ENCODE measurements at places on chromosomes 5 and 9.

GRCh38 chr5:66307647-66308241 lies 163.6 kb downstream of the SREK1 start:
- DNase-seq = no peak

DNA sequence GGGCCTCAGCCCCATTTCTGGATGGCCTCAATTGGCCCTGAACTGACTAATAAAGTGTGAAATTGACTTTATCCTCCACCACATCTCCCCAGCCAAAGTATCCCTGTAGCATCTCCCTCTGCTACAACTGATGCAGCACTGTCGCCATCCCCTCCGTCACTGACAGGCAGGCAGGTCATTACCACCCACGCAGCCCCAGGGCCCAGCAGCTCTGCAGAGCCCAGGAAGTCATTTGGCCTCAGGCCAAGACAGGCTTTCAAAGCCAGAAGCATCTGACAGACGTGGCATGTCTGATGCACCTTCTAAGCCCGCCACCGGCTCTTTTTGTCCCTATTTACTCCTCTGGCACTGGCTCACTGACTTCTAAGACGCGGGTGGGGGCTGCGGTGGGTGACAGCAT lies 65.3 kb downstream of the ARHGEF37 start:
- DNase-seq = no peak

DNA sequence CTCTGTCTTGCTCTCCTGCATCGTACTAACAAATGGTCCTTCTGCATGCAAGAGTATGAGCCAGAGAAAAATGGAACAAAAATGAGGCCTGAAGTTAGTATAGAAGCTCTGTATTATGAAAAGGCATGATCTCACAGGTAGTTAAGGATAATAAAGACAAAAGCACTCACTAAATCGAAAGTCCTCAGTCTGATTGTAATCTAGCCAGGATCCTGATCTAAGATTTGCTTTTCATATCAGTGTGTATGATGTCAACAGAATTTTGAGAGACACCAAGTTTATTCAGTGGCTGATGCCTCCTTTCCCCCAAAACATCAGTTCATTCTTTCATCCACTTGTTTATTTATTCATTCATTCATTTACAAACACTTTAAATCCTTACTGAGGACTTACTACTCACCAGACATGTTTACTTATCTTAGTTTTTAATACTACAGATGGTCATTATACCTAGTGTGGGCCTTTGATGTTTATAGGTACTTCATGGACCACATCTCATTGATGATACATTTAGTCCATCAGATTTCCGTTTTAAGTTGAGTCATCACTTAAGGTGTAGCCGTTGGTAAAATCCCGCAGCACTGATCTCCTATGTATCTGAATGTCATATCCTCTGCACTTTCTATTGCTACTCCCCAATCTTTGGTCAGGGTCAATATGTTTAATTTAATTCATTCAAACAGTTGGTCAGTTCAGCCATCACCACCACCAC lies 105.2 kb upstream of the DHFR start:
- DNase-seq = no peak

DNA sequence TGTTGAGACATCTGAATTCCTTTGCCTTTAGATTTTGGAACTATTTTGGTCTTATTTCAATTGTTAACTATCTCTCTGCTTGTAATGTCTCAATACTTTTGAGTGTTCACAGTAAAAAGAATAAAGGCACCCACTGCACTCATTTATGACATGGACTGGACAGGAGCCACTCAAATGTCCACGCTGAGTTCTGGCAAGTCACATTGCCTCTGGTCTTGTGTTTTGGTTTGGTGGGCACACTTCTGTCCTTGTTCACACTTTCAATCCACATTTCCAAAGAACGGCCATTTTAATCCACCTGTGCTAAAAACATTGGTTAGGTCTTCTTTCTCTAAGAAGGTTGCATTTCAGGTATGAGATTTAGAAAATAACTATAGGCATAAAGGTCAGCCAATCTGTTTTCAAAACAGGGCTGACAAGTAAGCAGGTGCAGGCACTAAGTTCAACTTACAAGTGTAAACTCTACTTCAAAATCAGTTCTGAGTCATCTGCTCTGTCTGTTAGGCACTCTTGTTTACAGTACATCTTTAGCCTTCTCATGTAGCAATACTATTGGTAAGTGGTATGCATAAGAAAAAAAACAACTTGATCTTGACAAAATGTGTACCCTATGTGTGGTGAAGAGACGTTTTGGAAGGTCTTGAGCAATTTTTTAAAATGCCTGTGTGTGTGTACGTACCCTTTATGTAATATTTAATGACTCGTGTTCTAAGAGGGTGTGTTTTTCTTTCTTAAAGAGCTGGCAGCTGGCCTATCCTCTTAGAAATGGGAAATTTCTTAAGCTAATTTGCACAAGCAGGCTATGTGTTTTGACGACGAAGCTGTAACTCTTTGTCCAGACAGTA lies 31.5 kb upstream of the ZFAND5 start:
- no peak for DNase-seq

GRCh38 chr9:93365427-93366118 lies 85.9 kb upstream of the FAM120A start:
- no peak for DNase-seq

- no peak for DNase-seq
These were observed 841 bp downstream of the CYSRT1 start for GRCh38 chr9:137225699-137226331.

Measured in osteocyte (in vitro differentiated cells).